Neural crest cell (in vitro differentiated cells): ENCODE measurements at places on chromosomes 12 and 14.

GRCh38 chr14:76191297-76191696 is 39.6 kb downstream of the GPATCH2L start:
- no peak for DNase-seq

DNA sequence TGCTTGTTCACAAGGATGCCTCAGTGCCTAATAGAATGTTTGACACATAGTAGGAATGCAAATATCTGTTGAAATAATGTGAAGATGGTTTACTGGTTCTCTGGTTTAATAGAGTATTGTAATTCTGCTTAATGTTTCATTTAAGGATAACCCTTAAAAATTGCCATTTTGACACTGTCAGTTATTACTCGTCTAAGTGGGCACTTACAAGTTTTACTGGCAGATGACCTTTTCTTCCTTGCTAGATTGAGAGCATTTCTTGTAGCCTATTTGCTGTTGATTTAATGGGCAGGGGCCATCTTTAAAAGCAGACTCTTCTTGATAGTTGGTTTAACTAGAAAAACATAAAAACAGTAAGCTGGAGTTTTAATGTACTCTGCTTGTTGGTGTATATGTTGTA is 1.9 kb downstream of the TMEM263 start:
- no peak for DNase-seq

DNA sequence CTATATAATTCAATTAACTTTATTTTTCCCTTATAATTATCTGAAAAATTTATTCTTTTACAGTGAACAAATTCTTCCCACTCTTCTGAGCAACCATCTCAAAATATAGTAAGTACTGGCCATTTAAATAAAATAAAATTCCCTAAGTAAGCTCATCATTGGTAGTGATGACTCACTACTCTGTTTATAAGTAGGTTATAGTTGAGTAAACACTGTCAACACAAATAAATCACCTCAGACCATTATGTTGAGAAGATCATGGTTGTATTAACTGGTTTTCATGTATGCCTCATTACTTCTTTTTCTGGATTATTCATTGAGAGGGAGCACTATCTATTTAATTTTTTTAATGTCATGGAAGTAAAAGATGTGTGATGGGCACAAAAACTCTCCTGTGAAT is 220.5 kb downstream of the SEC23A start:
- no peak for DNase-seq

DNA sequence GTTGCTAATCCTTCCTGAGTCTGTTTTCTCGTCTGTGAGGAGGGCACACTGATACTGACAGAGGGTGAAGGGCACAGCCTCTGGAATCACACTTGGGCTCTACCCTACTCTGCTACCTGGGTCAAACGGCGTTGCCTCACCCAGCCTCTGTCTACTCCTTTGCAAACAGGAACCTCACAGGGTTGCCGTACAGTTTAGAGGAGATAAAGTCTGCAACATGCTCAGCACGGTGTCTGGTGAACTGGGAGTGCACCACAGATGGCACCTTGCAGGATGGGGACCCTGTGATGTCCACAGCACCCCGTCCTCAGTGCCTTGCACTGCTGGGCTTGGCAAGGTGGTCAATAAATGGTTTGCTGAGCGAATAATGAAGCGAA is 38.3 kb downstream of the TESC start:
- DNase-seq, result no peak

DNA sequence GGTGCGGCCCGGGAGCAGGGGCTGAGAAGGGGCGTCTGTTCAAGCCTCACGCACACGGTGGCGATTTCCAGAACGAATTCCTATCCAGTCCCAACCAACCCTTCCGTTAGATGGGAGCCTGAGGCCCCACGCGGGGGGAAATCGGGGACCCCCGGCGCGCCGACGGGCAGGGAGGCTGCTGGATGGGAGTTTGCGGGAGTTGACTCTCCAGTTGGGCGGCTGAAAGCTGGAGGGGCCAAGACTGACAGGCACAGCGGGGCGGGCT is 9.8 kb downstream of the EXOC3L4 start:
- no peak for DNase-seq

- no peak for DNase-seq
These were observed 1.9 kb downstream of the PPP1R3E start for GRCh38 chr14:23300687-23301223.

DNA sequence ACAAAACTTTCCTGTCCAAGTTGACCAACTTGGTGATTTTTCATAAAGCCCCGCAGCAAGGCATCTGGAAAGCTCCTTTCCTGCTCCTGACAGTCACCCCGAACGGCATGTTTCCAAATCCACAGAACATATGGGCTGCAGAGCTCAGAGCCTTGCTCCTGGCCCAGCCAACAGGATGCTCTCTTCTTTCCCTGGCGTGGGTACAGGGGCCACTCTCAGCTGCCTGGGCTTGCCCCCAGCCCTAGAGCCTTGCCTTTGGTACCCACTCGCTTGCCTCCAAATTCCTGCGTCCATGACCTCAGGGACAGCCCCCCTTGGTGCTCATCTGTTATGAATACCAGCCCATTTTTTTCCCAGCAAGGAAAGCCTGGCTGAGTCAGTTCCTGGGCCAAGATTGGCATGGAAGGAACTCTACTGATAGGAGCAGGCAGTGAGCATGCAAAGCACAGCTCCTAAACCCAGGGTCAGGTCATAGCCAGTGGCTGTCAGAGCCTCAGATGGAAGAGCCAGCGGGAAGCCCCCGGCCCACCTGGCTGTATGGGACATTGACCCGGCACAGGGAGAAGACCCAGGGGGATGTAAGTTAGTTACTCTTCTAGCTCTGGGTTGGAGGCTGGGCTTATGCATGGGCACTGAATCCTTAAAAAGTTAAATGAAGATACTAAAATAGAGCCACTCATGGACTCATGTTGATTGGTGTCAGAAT is 105.3 kb upstream of the RTL1 start:
- no peak for DNase-seq

- DNase-seq, result peak; percentile 71
These were observed 8.9 kb downstream of the ANG start for GRCh38 chr14:20697273-20698017.

- DNase-seq, result no peak
These were observed 90.3 kb downstream of the CRADD start for GRCh38 chr12:93767524-93767863.

- no peak for DNase-seq
These were observed 13.1 kb downstream of the CBX5 start for GRCh38 chr12:54266852-54267251.

DNA sequence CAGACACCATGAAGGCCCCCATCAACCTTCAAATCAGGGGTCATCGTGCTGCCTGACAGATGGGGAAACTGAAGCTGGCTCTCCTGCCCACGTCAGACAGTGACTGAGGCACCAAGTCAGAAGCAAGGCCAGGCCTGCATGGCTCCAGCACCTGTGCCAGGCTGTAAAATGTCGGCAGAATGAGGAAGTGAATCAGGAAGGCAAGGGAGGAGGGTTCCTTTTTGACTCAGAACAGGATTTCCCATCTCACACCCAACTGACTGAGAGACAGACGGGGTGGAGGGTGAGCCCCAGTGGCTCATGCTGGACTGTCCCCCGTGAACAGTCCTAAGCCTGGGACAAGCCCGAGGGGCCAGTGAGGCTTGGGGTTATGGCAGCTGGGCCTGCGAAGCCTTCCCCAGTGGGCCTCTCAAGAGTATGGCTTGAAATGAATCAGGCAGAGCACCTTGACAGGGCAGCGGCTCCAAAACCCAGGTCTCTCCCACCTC is 20.9 kb downstream of the SYNE3 start:
- DNase-seq, result no peak

DNA sequence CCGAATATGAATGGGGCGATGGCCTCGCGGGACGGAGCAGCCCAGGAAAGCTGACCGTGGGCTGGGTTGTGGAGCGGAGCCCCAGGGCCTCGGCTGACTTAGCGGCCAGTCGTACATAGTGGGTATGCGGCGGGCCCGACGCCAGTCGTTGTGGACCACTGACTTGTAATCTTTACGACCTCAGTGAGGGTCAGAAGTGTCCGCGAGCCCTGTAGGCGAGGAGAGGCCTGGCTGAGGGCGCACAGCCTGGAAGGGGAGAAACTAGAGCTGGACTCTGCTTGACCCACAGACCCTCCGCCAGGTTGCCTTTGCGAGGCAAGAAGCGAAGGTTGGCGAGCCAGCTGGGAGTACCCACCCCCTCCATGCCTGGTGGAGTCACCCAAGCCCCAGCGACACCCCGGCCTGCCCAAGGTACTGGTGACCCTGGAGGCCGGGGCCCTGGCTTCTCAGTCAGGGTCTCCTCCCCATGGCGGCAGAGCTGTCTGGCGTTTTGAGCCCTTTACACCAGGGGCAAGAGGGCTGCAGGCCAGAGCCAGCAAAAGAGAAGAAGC is 15.6 kb upstream of the DYNC1H1 start:
- no peak for DNase-seq

- no peak for DNase-seq
These were observed at the start of gene CD69 for GRCh38 chr12:9760699-9761418. Gene CD69 (minus strand): TSS chr12:9760901. CDS start chr12:9760820, 81 bp downstream.

DNA sequence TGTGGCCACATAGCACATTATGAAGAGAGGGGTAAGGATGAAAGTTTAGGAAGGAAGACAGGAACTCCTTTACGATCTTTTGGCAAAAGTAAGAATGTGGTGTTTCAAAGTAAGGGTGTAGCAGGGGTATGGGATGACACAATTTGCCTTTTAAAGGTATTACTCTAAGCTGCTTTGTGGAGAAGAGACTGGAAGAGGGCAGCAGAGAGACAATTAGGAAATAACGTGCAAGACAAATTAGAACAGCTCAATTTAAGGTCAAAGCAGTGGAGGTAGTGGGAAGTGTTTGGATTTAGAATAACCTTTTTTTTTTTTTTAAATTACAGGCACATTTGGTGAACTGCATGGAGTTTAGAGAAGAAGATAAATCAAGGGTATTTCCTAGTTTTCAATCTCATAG is 342.6 kb downstream of the NOVA1 start:
- no peak for DNase-seq

DNA sequence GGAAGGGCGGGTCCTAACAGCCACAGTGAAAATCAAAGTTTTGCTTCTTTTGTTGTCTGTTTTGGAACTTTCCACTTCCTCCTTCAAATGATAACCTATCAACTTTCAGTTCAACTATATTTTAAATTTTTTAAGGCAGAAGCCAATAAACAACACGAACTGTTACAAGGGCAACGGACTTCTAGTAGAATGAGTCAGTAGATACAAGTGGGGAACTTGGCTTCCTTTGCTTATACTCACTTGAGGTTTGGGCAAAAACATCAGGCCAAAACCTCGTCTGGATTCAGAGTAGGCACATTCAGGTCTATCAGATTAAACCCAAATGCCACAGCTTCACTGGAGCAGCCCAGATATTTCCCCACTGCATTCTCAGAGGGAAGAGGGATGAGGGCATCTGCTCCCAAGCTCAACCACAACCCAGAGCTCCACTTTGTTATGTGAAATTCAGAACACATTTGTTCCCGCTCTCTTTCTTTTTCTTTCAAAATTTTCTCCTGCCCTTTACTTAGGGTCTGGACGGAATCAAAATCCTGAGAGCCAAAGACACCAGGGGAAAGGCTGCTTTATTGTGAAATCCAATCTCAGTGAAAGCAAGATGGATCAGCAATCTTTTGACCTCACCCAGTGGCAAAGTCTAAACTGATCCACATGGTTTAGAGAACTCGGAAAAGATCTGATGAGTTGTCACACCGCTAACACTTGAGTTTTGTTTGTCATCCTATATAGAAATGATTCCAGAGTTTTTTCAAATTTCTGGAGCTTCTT is 152.5 kb upstream of the BTG1 start:
- DNase-seq, result no peak

DNA sequence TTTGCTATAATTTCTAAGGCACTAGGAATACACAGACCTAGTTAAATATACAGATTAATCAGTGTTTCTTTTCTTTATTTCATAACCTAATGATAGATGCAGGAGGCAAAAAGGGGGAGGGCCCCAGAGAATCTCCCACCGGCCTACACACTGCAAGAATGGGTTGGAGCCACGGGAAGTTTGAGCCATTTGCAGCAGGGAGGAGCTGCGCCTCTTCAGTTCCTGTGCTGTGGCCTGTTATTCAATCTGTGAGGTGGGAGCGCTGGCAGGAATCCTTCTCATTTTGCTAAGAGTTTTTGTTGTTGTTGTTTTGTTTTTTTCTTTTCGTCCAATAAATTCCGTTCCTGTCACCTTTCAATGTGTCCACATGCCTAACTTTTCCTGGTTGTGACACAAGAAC is 251.3 kb upstream of the RPL10L start:
- DNase-seq, result no peak

- no peak for DNase-seq
These were observed 262.7 kb upstream of the ALG10B start for GRCh38 chr12:38053655-38054464.

GRCh38 chr12:96810057-96810456 is 97.0 kb upstream of the NEDD1 start:
- DNase-seq, result no peak

- DNase-seq, result no peak
These were observed 859.1 kb upstream of the FLRT2 start for GRCh38 chr14:84670796-84671195.

DNA sequence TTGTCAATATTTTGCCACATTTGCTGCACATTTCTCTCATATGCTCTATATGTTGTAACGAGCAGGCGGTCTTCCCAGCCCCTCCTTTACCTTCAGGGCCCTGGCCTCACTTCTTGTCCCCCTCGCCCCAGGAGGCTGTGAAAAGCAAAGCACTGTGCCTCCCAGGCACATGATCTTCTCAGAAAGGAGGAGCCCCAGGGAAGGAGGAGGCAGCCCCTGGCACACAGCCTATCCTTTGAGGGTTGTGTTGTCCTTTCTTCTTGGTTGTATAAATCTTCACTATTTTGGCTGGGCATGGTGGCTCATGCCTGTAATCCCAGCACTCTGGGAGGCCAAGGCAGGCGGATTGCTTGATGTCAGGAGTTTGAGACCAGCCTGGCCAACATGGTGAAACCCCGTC is 77.0 kb downstream of the PPP2R5C start:
- DNase-seq, result no peak

- no peak for DNase-seq
These were observed 1.4 kb upstream of the ARHGDIB start for GRCh38 chr12:14962797-14963196.

DNA sequence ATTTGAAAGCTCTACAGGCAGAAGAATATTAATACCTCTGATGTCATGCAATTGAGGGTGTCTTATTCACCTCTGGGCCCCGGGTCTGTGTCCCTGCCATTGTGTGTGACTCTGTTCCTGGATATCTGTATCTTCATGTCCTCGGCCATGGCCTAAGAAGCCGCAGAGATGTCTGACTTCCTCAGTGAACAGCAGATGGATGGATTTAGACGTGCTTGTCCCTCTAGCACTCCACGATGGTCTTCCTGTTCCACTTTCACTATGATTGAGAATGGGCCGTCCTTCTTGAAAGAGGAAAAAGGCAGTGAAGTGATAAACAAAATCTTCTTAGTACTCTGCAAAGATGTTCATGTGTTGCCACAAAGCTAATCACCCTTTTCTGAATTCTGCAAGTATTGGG is 217.4 kb downstream of the SLC41A2 start:
- DNase-seq, result no peak

- no peak for DNase-seq
These were observed 80.8 kb downstream of the GRIP1 start for GRCh38 chr12:66598079-66598478.

- DNase-seq, result no peak
These were observed 157.3 kb downstream of the BTG1 start for GRCh38 chr12:91988086-91988923.

DNA sequence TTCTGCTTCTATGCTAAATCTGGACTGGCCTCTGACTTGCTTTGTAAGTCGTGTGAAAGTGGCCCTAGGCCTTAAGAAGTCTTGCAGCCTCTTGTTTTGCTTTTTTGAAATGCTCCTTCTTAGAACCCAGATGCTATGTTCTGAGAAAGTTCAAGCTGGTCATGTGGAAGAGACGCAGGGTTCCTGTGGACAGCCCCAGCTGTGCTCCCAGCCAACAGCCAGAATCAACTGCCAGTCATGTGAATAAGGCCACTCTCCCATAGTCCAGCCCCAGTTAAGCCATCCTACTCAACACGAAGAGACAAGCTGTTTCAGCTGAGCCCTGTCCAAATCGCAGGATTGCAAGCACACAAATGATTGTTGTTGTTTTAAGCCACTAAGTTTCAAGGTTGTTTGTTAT is 37.3 kb upstream of the TBPL2 start:
- DNase-seq, result no peak
